ENCODE measurements at places on chromosomes 6 and 20. TPM values are rescaled to one million over a fixed set of nuclear protein-coding genes. Genes with fewer than 3 reads are reported as not detected.

Gene PRDM13
- total RNA-seq, result not detected

Gene SLC12A5
- not detected for total RNA-seq

Gene ZNF165
- 0.56 TPM for total RNA-seq

Gene C4A
- total RNA-seq, result 30.2 TPM

Gene MICA
- total RNA-seq, result 16.4 TPM

Gene FAM209A
- total RNA-seq, result not detected

Gene TMEM244
- total RNA-seq, result not detected

Gene TNFRSF6B
- 32.9 TPM for total RNA-seq

Gene EPB41L2
- total RNA-seq, result 110 TPM

Gene MAS1
- 0.27 TPM for total RNA-seq

Gene SOX12
- total RNA-seq, result 5.4 TPM

Gene SPEF1
- 0.27 TPM for total RNA-seq

Gene MYB
- total RNA-seq, result not detected

Gene SEMG1
- not detected for total RNA-seq

Gene ENPP1
- total RNA-seq, result 40.5 TPM

Gene OR10C1
- total RNA-seq, result not detected

Gene TTBK1
- total RNA-seq, result not detected

Gene TRIM31
- not detected for total RNA-seq

Gene SLCO4A1
- total RNA-seq, result 26.0 TPM

Gene ADTRP
- total RNA-seq, result not detected

Gene TP53TG5
- not detected for total RNA-seq

Gene SLC25A27
- 44.4 TPM for total RNA-seq

Gene CALHM5
- total RNA-seq, result 16.7 TPM

Gene PFDN4
- 50.5 TPM for total RNA-seq

Gene TBC1D32
- 2.3 TPM for total RNA-seq

Gene VSTM2L
- total RNA-seq, result 0.68 TPM

Gene ANKRD66
- not detected for total RNA-seq

Gene SENP6
- total RNA-seq, result 115 TPM

Gene GMPR
- total RNA-seq, result 17.0 TPM

Gene PLA2G7
- total RNA-seq, result 0.56 TPM
